HEK293T (cell line): ENCODE measurements at places on chromosomes 3 and 15.

DNA sequence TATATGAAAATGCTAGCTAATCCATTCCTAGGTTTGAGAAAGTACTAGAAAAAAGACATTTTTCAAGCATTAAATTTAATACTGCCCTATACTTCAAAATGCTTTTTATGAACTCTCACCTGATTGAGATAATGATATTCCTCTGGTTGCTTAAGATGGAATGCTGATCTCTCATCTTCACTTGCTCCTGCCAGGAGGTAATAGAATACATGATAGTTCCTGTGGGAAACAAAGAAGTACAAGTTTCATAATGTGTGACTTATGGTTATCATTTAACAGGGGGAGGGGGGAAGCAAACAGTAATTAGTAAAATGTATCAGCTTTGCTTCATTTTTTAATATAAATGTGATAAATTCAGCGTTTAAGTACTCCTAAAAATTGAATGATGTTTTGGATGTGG lies 97.2 kb downstream of the MYO9A start:
- no peak for DNase-seq

DNA sequence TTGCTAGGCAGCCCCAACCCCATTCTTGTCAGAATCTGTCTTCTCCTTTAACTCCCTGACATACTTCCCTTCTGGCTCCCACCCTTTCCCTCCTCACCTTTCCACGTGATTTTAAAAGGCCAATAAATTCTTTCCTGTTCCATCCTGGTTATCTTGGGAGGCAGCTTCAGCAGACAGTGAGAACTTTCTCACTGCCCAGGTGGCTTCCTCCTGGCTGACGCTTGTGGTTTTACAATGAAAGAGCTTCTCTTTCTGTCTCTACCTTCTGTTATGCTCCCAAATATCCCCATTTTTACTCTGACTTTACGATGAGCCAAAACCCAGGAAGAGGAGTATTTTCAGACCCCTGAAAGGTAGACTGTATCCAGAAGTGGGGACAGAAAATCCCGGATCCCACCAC lies 42.1 kb downstream of the GASK1A start:
- DNase-seq = no peak

DNA sequence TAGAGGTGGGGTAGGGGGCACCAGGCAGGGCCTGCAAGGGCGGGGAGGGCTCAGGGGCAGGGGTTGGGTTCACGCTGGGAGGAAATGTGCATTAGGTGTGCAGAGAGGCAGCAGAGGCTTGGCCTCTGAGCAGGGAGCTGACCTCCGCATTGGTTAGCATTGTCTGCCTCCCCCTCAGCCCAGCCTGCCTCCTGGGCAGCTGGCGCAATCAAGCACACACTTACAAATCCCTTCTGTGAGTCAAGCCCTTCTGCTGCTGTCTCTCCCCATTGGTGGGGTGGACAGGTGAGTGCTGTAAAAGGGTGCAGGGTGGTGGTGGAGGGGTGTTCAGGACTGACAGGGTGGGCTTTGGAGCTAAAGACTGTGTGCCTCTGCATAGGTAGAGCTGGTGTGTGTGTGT lies 9.3 kb downstream of the LOXL1 start:
- DNase-seq = no peak

DNA sequence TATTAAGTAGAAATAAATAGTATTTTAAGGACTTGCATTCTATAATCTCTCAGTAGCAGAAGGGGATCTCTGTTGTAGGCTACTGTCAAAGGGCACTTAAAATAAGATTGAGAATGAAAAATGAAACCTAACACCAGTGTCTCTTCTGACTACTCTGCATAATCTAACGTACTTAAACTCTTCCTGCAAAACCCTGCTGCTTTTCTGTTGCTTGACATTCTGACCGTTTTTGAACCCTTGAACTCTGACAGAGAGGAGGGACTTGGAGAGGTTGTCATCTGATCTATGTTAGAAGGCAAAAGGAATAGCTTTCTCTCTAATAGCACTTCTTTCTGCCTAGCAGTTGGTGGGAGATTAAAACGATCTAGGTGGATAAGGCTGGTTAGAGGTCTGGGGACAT lies 204.6 kb downstream of the ZIC1 start:
- no peak for DNase-seq

- DNase-seq = no peak
Observed at GRCh38 chr3:15479400-15480224, 41.9 kb downstream of the COLQ start.

DNA sequence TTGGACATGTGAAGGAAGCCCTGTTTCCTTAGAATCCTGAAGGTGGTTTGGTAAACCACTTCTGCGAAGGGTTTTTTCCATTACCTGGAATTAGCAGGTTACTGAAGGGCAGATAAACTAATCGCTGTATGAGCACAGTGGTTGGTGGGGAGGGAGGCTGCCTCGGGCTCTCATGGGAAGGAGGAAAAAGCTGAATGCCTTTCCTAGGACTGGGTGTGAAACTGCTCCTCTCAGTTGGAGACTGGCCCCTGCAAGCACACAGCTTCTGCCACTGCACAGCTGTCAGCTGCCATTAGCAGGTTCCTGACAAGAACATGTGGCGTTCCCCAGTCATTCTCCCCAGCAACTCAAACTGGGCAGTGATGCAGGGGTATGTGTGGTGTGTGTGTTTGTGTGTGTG lies 376.3 kb downstream of the GAP43 start:
- no peak for DNase-seq

DNA sequence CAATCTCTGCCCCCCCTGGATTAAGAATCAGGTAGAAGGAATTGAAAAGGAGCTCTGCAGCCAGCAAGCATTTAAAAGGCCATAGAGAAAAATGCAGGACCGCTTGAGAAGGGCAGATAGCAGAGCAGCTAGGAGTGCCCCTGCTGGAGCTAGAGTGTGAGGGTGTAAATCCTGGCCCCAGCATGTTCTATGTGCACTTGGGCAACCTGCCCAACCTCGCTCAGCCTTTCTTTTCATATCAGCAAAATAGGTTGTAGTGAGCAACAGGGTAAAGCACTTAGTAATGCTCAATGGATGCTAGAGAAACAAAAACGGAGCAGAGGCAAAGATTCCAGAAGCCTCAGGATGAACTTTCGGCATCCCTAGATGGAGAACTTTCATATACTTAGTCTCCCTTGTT lies 25.0 kb upstream of the THBS1 start:
- no peak for DNase-seq

DNA sequence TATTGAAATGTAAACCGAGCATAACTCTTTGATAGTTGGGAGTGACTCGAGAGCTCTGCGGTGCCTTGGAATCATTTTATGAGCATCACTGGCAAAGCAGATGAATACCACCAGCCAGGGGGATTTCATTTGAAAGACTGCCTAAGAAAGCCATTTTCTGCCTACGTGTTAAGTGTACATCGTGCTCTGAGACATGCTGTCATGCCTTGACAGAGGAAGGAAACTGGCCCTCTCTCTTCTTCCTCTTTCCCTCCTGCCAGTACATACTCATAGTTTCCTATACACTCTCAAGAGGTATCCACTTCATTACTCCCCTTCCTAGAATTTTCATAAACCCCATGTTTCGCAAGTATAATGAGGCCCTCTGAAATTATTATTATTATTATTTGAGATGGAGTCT lies 8.8 kb downstream of the BCL2A1 start:
- no peak for DNase-seq
